Sciatic nerve (tissue), 2 donors: ENCODE measurements at places on chromosomes 6 and 20.

- peak; percentile 45 for DNase-seq
These were observed 14.5 kb downstream of the THBS2 start for GRCh38 chr6:169239181-169239580.

- DNase-seq: no peak
These were observed 128.6 kb upstream of the PLCB4 start for GRCh38 chr20:8940326-8940725.

- DNase-seq: no peak
These were observed 728 bp downstream of the FUT9 start for GRCh38 chr6:96016334-96017069.

DNA sequence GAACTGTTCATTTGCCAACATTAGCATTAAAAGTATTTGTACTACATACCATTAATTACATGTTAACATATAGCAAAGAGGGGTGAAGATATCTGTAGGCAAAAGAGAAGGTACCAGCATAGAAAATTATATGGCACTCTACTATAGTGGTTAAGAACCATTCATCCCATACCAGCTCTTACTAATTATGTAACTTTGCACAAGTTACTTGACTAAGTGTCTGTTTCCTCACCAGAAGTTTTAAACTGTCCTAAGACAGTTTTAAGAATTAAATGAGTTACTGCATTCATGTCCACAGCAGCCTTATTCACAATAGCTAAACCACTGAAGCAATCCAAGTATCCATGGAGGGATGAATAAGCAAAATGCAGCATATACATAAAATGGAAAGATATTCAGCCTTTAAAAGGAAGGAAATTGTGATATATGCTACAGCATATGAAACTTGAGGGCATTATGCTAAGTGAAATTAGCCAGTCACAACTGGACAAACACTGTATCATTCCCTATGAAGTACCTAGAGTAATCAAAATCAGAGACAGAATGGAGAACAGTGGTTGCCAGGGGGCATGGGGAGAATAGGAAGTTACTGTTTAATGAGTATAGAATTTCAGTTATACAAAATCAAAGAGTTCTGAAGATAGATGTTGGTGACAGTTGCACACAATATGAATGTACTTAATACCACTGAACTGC is 98.9 kb downstream of the RNGTT start:
- DNase-seq: no peak

GRCh38 chr20:35290186-35290886 is 1.9 kb downstream of the FAM83C start:
- DNase-seq: no peak

DNA sequence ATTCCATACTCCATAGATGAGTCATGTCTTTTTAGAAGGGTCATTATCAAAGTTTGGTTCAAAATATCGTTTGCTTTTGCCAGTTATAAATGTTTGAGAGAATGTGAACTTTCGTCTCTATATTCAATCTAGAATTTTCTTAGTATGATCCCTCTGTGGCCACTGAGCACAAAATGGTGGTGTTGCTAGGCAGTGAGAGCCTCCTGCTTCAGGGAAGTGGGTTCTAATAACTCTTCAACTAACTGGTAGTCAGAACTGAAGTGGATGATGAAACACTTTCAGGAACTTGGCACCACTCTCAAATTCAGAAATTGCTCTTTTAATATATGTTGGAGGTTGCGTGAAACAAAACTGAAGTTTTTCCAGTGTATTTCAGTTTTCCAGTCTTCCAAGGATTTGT is 125.0 kb upstream of the DOK5 start:
- DNase-seq: no peak

GRCh38 chr6:150813993-150814359 is 51.5 kb upstream of the MTHFD1L start:
- no peak for DNase-seq

DNA sequence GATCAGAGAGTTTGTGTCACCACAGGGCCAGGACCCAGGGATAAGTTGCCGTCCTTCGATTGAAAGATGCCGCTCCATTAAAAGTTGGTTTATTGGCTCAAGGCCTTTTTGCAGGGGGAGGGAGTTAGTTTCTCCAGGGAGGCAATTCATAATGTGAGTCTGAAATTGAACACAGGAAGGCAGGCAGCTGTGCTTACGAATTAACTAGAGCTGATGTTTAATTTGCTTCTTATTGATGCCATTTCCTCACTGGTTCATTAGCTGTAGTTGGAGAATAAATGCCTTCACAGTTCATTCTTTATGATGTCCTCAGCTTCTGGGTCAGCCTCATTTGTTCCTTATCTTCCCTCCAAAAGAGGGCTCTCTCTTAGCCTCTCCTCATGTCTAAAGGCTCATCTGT is 113.2 kb upstream of the PTPRT start:
- no peak for DNase-seq
